ENCODE measurements at places on chromosomes 6 and 20.

DNA sequence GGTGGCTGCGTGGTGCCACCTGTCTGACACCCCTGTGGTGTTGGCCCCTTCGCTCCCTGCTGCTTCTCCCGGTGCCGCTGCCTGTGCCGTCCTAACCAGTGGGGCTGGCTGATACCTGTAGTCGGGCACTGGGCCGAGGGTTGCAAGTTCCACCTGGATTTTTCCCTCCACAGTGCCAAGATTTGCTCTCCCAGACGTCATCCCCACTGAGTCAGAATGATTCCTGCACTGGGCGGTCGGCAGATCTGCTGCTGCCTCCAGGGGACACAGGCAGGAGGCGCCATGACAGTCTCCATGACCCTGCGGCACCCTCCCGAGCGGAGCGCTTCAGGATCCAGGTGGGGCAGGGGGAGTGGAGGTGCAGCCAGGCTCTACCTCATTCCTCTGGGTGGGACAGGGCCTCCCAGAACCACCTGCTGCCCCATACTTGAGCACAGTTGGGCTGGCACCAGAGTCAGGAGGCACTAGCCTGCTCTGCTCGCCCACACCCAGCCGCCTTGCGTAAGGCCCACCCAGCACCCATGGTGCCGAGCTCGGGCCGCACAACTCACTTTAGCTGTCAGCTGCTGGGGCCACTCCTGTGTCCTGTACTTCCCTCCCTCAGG lies 60.2 kb downstream of the TCP11 start:
- no peaks in the 10 kb centered on the region for H3K4me1 ChIP-seq
- no peak for DNase-seq
- H3K27ac ChIP-seq: no peak overlapping the region
- H3K36me3 ChIP-seq: no peaks in the 10 kb centered on the region

DNA sequence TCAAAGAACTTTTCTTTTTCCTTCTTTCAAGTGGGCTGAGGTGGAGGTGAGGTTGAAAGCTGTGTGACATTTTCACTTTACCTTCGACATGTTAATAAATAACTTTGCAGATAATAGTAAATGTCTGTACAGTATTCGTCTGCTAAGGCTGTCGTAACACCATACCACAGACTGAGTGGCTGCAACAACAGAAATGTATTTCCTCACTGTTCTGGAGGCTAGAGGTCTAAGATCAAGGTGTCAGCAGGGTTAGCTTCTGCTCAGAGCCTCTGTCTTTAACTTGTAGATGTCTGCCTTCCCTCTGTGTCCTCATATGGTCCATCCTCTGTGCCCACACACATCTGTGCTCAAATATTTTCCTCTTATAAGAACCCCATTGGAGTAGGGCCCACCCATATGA lies 14.9 kb downstream of the PHACTR2 start:
- no peaks in the 10 kb centered on the region for H3K36me3 ChIP-seq
- H3K27ac ChIP-seq: no peak overlapping the region
- peaks cover 71% of the 10 kb centered on the region for H3K4me1 ChIP-seq
- no peak for DNase-seq
- no peak overlapping the region for H3K4me3 ChIP-seq

DNA sequence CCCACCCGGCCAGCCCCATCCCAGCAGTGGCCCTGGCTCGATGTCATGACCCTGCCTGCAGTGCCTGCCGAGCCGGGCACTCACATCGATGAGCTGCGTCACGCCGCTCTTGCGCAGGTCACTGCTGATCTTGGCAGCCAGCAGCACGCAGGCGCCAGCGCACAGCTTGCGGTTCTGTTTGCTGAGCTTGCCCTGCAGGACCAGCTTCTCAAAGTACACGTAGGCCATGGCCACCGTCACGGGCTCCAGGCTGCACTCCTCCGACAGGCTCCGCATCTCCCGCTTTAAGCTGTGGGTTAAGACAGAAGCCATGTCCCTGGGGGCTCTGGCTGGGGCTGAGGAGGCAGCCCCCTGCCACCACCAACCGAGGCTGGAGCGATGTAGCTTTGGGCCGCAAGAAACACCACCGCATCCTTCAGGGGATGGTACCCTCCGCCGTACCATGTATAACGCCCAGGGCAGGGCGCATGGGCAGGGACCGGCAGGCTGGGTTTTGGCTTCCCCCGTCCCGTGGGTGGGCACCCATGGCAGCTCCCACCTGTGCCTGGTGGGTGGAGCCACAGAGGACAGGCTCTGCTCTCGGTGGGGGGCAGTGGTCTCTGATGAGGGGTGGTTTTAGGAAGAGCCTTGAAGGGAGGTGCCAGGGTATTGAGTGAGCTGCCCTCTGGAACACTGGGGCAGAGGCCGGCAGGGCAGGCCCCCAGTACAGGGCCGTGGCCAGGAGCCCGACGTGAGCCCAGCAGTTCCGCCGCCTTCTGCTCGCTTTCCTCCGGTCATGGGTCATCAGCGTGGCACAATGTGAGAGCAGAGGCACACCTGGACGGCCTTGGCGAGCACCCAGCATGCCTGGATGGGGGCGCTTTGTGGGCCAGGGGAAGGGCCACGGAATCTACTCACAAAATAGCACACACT lies 4.5 kb downstream of the RPS21 start:
- H3K4me1 ChIP-seq: peaks cover 3% of the 10 kb centered on the region
- no peaks in the 10 kb centered on the region for H3K27me3 ChIP-seq
- H3K4me3 ChIP-seq: no peak overlapping the region
- peaks cover 11% of the 10 kb centered on the region for H3K36me3 ChIP-seq
- no peak for DNase-seq

GRCh38 chr6:129140526-129140925 lies 257.6 kb downstream of the LAMA2 start:
- H3K36me3 ChIP-seq: no peaks in the 10 kb centered on the region
- DNase-seq: no peak
- no peak overlapping the region for H3K4me3 ChIP-seq

- H3K27me3 ChIP-seq: no peaks in the 10 kb centered on the region
- no peak overlapping the region for H3K27ac ChIP-seq
- no peaks in the 10 kb centered on the region for H3K4me1 ChIP-seq
- H3K4me3 ChIP-seq: no peak overlapping the region
- DNase-seq: no peak
Observed at GRCh38 chr20:16479666-16480065, 93.6 kb downstream of the KIF16B start.

DNA sequence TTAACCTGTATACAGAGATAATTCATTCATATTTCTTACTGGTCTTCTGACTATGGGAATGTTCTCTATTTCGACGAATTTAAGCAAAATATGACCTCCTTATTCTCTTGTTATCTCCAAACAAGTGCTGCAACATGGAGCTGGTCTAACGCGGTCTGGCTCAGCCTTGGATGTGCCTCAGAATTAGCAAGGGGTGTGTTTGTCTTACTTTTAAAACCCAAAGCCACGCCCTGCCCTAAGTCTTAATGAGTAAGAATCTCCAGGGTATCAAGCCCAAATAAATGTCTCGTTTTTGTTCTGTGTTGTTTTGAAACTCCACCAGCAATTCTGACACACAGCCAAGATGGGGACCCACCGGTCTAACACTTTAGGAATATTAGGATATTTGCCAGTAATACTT lies 99.2 kb downstream of the ATP9A start:
- no peak overlapping the region for H3K27ac ChIP-seq
- H3K4me3 ChIP-seq: no peak overlapping the region
- no peaks in the 10 kb centered on the region for H3K4me1 ChIP-seq
- no peaks in the 10 kb centered on the region for H3K36me3 ChIP-seq

- no peak for DNase-seq
- peaks cover 16% of the 10 kb centered on the region for H3K4me1 ChIP-seq
- H3K4me3 ChIP-seq: no peak overlapping the region
- no peak overlapping the region for H3K27ac ChIP-seq
Observed at GRCh38 chr20:25252686-25253421, 5.0 kb downstream of the PYGB start.

GRCh38 chr20:17961587-17961940 lies 7.0 kb downstream of the SNX5 start:
- H3K27ac ChIP-seq: peak overlapping the region; percentile 43
- DNase-seq: no peak
- H3K4me3 ChIP-seq: peak overlapping the region; percentile 27
- peaks cover 72% of the 10 kb centered on the region for H3K4me1 ChIP-seq
- no peaks in the 10 kb centered on the region for H3K27me3 ChIP-seq

DNA sequence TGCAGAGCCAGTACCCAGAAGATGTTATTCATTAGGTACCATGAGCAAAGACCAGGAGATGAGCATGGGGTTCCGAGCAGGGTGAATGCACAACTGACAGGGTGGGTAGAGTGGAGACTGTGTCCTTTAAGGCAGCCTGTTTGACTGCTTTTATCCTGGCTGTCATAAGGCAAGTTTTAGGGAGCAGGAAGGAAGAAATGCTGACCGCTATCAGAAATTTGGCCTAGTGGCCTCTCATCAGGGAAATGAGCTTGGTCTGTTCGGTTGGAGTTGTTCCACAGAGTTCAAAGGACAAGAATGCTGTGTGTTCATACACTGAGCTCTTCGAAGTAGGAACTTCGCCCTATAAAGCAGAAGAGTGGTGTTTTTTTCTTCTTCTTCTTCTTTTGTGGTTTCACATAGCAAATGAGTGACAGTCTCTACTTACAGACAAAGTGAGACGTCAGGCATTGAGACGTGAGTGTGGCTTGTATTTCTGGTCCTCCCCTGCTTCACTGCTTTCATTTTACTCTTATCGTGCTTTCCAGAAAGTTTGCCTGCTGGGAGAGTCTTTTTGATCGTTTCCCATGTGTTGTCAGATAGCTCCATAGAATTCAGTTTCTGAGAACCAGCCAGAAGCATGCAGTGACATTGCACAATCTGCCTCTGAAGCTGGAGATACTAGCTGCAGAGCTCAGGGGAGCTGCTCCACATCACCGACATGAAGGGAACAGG lies at the start of gene CASS4:
TSS of gene CASS4 (plus strand) at position 502 of the 714 bp plus-strand sequence. CDS start at position 701, 199 bp downstream.
- DNase-seq: no peak
- no peak within 1 kb of the TSS for H3K4me3 ChIP-seq
- no peaks in the 10 kb centered on the region for H3K27me3 ChIP-seq
- H3K36me3 ChIP-seq: no peaks in the 10 kb centered on the region
- no peak within 1 kb of the TSS for H3K27ac ChIP-seq

- peaks cover 15% of the 10 kb centered on the region for H3K4me1 ChIP-seq
- no peak overlapping the region for H3K27ac ChIP-seq
- H3K4me3 ChIP-seq: no peak overlapping the region
- no peaks in the 10 kb centered on the region for H3K27me3 ChIP-seq
- H3K36me3 ChIP-seq: no peaks in the 10 kb centered on the region
- no peak for DNase-seq
Observed at GRCh38 chr6:34576286-34576955, 20.3 kb upstream of the SPDEF start.

GRCh38 chr20:24305371-24305770 lies 164.1 kb upstream of the SYNDIG1 start:
- no peaks in the 10 kb centered on the region for H3K4me1 ChIP-seq
- no peaks in the 10 kb centered on the region for H3K27me3 ChIP-seq
- H3K36me3 ChIP-seq: no peaks in the 10 kb centered on the region
- no peak overlapping the region for H3K27ac ChIP-seq

GRCh38 chr6:147983581-147984366 lies 358.9 kb upstream of the SASH1 start:
- H3K4me1 ChIP-seq: 0 out of 2 replicates have a peak, but pooled peaks cover 4% of the 10 kb centered on the region
- no peaks in the 10 kb centered on the region for H3K36me3 ChIP-seq
- H3K27me3 ChIP-seq: no peaks in the 10 kb centered on the region
- no peak for DNase-seq
- H3K27ac ChIP-seq: no peak overlapping the region

DNA sequence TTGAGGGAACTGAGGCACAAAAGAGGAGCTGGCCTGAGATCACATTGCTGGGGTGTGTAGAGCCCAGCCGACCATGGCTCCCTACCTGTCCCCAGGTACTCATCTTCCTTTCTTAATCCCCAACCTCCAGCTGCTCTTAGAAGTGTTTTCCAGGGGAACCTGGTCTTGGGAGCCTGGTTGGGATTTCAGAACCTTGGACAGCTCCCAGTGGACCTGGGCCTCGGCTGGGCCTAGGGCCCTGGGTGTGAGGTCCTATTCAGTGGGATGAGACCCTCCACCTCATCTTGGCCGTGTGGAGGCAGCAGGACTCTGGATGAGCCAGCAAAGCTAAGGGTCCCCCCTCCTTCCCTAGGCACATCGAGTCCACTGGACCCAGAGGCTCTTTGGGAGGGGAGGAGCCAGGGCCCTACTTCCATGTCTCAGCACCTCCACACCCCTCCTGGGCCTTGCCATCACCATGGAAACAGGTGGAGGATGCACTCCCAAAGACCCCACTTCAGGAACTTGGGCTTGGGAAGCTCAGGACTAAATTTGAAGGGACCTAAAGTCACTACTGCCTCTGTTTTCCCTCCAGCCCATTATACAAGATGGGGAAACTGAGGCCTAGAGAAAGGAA lies 38.5 kb downstream of the DLGAP4 start:
- H3K36me3 ChIP-seq: no peaks in the 10 kb centered on the region
- no peak overlapping the region for H3K4me3 ChIP-seq
- no peak overlapping the region for H3K27ac ChIP-seq
- H3K27me3 ChIP-seq: no peaks in the 10 kb centered on the region

- no peak for DNase-seq
- no peak overlapping the region for H3K27ac ChIP-seq
- H3K27me3 ChIP-seq: no peaks in the 10 kb centered on the region
- no peaks in the 10 kb centered on the region for H3K4me1 ChIP-seq
Observed at GRCh38 chr6:44051515-44051914, 75.7 kb downstream of the MRPL14 start.

- no peak for DNase-seq
- peaks cover 36% of the 10 kb centered on the region for H3K4me1 ChIP-seq
Observed at GRCh38 chr6:26031151-26031594, 56.1 kb upstream of the HFE start.

- H3K4me3 ChIP-seq: no peak overlapping the region
- no peaks in the 10 kb centered on the region for H3K27me3 ChIP-seq
- H3K4me1 ChIP-seq: no peaks in the 10 kb centered on the region
- H3K27ac ChIP-seq: no peak overlapping the region
- no peak for DNase-seq
Observed at GRCh38 chr20:32232326-32232886, 24.7 kb downstream of the POFUT1 start.

DNA sequence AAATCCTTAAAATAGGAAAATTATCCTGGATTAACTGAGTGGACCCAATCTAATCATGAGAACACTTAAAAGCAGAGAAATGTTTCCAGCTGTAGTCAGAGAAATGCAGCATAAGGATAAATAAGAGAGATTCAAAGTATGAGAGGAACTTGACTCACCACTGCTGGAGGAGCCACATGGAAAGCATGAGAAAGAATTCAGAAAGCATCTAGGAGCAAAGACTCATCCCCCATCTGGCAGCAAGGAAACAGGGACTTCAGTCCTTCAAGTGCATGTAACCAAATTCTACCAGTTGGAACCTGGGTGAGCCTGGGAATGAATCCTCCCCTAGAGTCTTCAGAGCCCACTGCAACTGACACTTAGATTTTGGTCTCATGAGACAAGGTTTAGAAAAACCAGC lies 33.7 kb downstream of the RNF146 start:
- no peak overlapping the region for H3K4me3 ChIP-seq
- no peaks in the 10 kb centered on the region for H3K27me3 ChIP-seq
- H3K27ac ChIP-seq: no peak overlapping the region
- no peaks in the 10 kb centered on the region for H3K4me1 ChIP-seq

GRCh38 chr6:68975064-68975463 lies 340.0 kb downstream of the ADGRB3 start:
- no peak overlapping the region for H3K4me3 ChIP-seq
- H3K36me3 ChIP-seq: no peaks in the 10 kb centered on the region
- no peak overlapping the region for H3K27ac ChIP-seq
- no peaks in the 10 kb centered on the region for H3K27me3 ChIP-seq

- H3K36me3 ChIP-seq: no peaks in the 10 kb centered on the region
- peak; percentile 87 for DNase-seq
- no peak overlapping the region for H3K4me3 ChIP-seq
Observed at GRCh38 chr20:51700809-51701285, 67.3 kb downstream of the ATP9A start.

All from GM23338 (cell line).